ENCODE measurements at places on chromosomes 2 and 18. TPM values are rescaled to one million over a fixed set of nuclear protein-coding genes. Genes with fewer than 3 reads are reported as not detected.

Gene RNF144A
- 30.3 TPM for total RNA-seq

Gene PLEKHH2
- total RNA-seq = 0.29 TPM

- peak; percentile 69 for DNase-seq
Measured at GRCh38 chr2:229922449-229923386, at the start of gene FBXO36. FBXO36 (plus strand) TSS chr2:229922503; CDS start chr2:229922514, 11 bp downstream.

DNA sequence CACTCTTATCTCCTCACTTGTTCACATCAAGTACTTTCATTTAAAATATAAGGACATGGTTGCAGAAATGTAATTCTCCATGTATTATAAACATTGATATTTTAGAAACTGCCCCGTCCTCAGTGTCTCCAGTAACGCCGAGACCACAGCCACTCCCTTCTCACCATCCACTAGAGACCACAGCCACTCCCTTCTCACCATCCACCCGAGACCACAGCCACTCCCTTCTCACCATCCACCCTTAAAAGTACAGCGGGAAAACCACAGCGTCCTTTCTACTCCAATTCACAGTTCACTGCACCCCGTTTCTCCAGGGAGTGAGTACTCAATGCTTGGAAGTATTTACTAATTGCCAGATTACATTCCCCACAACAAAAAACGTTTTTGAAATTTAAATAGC is 1452.2 kb upstream of the ACVR2A start:
- DNase-seq = no peak

- DNase-seq = no peak
Measured at GRCh38 chr2:186912979-186913378, 64.0 kb upstream of the ZSWIM2 start.

- peak; percentile 91 for DNase-seq
Measured at GRCh38 chr2:223041527-223042109, 10.4 kb upstream of the KCNE4 start.

DNA sequence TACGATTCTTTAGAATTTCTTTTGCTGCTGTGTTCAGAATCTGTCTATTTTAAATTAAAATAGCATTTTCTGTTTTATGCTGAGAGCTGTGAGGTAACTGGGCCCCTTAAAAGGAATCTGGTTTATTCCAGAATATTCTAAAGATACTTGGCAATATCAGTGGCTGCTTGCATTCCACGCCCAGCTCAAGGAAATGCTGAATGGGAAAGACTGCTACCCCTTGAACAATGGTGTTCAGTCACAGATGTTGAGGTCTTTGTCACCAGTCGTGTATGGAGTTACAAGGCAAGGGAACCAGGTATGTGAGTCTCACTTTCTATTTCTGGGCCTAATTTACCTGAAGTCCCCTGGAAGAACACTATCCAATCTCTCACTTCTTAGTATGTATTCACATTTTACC is 377.9 kb upstream of the CDH7 start:
- DNase-seq = no peak

GRCh38 chr2:28869494-28870145 is 489 bp downstream of the TRMT61B start:
- no peak for DNase-seq

DNA sequence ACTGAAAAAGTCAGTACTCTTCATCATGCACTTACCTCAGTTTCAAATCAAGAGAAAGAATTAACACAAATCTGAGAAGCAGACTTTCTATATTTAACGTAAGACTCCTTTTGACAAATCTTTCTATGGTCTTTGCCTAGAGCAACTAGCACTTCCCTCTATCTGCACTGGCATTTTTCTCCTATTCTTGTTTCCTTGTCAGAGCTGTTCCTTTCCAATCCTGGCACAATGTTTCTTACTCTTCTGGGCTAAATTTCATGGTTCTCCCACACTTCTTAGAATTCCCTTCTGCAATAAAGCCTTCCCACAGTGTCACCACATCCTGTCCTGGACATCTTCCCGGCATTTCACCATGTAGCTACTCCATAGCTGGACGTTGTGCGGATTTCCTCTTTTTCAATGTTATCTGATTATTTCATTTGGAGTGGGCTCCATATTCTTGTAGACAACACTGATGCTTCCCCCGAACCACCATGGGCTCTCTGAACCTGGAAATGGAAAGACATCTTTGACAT is 144.7 kb upstream of the CTNNA2 start:
- DNase-seq = peak; percentile 44

DNA sequence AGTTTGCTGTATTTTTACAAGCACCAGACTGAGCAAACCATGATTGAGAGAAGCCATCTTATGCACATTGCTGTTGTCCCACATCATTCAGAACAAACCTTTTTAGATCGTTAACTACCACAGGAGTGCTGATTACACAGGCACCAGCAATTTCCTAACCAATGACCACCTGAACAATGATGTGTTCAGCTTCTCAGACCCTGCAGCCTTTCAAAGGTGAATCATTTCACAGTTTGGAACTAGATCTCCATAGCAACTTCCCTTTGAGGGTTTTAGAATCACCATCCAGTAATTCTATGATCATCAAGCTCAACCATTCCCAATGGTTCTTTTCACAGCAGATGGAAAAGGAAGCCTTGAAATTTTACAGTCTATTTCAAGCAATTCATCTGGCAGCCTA is 71.4 kb downstream of the OLA1 start:
- DNase-seq = peak; percentile 91

DNA sequence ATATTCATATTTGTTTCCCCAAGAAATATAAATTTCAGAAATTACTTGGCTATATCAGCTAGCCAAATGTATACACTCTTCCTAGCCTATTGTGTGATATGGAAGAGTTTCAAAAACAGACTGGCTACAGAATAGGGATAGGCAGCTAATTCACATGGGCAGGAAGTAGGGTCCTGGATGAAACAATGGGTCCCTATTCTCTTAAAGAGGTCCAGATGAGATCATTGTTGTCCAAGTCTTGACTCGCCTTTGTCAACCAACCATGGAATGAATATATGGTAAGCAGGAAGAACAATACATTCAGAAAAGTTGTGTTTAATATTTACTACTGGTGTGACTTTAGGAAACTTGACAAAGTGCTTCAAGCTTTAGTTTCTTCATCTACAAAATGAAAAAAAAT is 319.9 kb downstream of the NBAS start:
- peak; percentile 70 for DNase-seq

Gene ZDBF2
- 5.0 TPM for total RNA-seq

DNA sequence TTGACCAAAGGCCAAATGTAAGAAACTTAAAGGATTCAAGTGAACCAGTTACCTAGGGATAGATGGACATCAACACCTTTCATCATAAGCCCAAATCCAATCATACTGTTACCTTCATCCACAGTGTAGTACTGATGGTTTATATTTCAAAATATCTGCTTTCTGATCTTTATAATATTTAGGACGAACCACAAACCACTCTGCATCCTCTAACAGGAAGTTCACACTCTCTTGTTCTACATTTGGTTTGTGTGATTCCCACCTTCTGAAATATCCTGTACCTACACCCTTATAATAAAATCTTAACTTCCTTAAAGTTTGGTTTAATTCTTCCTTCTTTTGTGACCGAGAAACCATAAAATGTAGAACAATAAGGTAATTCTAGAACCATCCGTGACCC is 535.7 kb upstream of the CHAC2 start:
- DNase-seq = no peak

GRCh38 chr2:150282771-150283371 is 204.6 kb downstream of the RND3 start:
- DNase-seq = no peak

GRCh38 chr2:228048838-228049490 is 132.5 kb downstream of the SPHKAP start:
- DNase-seq = peak; percentile 66

GRCh38 chr2:98647636-98648035 is 39.2 kb downstream of the UNC50 start:
- DNase-seq = no peak

DNA sequence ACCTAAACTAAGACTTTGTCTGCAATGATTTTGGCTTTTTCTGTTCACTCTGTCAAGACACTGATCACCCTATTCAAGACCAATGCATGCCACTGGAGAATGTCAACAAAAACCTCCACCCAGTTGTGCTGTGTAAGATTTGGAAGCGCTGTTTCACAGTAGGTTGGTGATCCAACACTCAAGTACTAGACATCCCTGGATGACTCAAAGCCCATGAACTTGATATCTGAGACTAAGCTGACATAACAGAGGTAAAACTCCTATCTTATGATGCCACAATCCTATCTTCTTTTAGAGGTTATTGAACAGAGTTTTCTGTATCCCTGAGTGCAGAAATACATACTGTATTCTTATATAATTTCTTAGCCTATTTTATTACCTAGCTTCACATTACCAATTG is 251.3 kb upstream of the ETAA1 start:
- no peak for DNase-seq

DNA sequence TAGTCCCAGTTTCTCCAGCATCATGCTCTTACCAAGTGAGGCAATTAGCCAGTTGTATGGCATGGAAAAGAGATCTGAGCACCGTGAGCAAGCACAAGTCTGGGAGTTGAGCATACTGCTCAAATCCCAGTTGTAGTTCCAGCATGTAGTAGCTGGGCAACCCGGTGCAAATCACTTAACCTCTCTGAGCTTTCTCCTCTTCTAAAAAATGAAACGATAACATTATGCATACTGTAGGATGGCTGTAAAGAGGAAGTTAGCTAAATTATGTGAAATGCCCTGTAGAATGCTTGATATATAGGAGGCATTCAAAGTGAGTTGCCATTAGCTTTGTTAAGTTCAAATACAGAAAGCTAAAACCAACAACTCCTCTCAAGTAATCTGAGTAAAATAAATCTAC is 164.0 kb upstream of the ZEB2 start:
- no peak for DNase-seq

GRCh38 chr2:241978670-241979069 is 109.1 kb downstream of the RTP5 start:
- no peak for DNase-seq

Gene SLC14A1
- total RNA-seq = 44.9 TPM

Gene SLC16A14
- not detected for total RNA-seq

DNA sequence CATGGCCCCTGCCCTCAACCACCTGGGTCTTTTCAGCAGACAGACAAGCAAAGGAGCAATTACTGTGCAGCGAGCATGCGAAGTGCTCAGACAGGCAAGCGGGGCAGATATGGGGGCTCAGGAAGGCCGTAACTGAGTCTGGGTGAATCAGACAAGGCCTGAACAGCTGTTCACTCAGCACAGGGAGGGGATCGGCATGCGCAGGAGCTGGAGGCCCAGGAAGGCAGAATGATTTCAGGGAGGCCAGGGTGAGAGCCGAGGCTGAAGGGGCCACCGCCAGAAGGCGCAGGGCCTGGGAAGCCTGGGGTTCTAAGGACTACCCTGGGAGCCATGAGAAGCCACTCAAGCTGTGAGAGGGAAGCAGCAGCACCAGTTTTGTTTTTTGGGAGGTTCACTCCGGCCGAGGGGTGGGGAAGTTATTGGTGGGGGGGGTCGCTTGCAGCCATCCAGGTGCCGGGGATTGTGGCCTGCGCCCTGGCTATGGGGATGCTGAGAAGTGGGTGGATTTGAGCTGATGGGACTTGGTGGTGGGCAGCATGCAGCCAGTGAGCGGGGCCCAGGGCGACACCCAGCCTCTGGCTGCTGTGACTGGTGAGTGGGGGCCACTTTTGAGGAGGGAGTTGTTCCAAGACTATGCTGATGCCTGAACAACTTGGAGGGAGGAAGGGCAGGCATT is 132.2 kb downstream of the TSN start:
- DNase-seq = no peak

DNA sequence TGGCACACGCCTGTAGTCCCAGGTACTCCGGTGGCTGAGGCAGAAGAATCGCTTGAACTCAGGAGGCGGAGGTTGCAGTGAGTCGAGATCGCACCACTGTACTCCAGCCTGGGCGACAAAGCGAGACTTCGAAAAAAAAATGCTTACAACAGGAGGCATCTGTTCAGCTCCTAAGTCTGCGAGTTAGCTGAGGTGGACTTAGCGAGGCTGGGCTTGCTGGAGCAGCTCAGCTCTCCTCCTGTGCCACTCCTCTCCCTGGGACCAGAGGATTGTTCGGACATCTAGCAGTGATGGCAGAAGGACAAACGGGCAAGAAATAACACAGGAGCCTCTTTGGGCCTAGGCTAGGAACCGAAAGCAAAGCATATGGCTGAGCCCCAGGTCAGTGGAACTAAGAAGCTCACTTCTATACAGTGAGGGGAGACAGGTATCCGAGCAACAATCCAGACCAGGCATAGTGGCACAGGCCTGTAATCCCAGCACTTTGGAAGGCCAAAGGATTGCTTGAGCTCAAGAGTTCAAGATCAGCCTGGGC is 260.1 kb downstream of the GLI2 start:
- DNase-seq = no peak

Gene HDAC4
- 5.8 TPM for total RNA-seq

- peak; percentile 9 for DNase-seq
Measured at GRCh38 chr2:140023291-140023690, 1243.1 kb upstream of the NXPH2 start.

DNA sequence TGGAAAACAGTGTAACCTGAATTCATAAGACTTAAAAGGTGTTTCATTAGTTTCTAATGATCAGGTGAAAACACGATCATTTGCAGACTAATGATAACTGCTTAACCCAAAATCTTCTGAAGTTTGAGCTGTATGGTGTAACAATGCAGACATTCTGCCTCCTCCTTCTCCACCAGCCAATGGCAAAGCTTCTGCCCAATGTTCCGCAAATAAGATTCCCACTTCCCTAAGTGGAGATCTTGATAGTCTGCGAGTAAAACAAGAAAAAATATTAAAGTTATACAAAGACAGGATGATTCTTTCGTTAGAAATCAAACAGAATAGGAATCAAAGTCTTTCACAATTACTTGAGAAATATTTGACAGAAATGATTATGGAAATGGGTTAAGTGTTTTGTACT is 8.1 kb downstream of the C2orf42 start:
- DNase-seq = no peak

Gene ASB18
- not detected for total RNA-seq

Gene TBR1
- 0.13 TPM for total RNA-seq

DNA sequence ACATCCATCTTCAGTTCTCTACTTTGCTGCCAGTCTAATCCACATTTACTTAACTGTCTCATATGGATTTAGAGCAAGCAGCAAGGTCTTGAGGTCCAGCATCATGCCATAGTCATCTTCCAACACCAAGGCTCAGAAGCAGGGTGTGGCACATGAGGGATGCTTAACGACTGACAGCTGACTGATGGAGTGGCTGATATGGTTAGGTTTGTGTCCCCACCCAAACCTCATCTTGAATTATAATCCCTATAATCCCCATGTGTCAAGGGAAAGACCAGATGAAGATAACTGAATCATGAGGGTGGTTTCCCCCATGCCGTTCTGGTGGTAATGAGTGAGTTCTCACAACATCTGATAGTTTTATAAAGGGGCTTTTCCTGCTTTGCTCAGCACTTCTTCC is 257.3 kb downstream of the NBAS start:
- no peak for DNase-seq

GRCh38 chr2:69741575-69742321 is at the start of gene ANXA4:
ANXA4 (plus strand) TSS chr2:69742134; CDS start chr2:69781566, 39,432 bp downstream.
- peak; percentile 81 for DNase-seq

DNA sequence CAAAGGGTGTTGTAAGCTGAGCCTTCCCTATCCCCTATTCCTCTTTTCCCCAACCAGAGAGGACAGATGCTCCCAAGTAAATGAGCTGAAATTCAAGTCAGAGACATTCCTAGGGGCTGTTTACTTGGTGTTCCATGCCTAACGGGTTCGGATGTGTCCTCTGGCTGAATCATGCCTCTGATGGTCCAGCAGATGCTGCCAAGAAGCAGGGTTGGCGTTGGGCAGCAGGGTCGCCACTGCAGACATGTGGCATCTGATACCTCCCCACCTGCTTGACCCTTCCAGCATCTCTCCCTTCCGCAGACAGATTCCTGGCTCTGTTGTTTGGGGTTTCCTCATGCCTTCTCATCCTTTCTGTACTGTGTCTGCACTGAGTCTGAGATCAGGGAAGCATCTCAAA is 108.3 kb downstream of the HNRNPLL start:
- no peak for DNase-seq

Data from HT1080 (cell line).